ENCODE measurements at places on chromosomes 3 and 15.

- DNase-seq = no peak
Measured at GRCh38 chr3:193241716-193242115, 694 bp downstream of the PLAAT1 start.

GRCh38 chr3:52061121-52061910 is 4.9 kb upstream of the DUSP7 start:
- DNase-seq = no peak

GRCh38 chr3:62287392-62287927 is 85.9 kb downstream of the FEZF2 start:
- DNase-seq = no peak

DNA sequence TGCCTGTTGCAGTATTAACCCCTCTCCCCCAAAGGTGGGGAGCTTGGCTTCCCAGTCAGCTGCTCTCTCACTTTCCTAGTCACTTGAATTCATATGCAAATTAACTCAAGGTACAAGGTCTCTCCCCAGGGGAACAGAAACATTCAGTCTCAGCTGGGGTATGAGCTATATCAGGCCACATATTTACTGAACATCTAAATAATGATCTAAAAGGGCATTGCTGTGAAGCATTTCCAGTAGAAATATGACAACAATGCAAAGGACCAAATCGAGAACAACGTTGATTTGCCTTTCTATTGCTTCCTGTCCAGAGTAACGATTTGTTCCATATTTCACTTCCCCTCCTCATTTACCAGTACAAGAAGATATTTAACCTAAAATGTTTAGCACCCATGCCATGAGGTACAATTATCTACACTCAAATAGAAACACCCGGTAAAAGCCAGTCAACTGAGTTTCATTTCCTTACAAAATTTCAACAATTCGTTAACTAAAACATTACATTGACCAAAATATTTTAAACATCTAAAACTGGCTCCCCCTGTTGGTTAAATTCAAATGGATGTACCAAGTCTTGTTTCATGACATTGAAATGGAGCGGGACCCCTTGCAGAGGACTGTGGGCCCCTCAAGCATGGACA is 36.5 kb upstream of the KLHL6 start:
- DNase-seq = no peak

GRCh38 chr3:16809482-16809881 is 75.3 kb upstream of the PLCL2 start:
- no peak for DNase-seq

GRCh38 chr15:61756071-61756820 is 304.0 kb downstream of the VPS13C start:
- DNase-seq = no peak

- DNase-seq = no peak
Measured at GRCh38 chr15:78059110-78059839, 18.2 kb downstream of the TBC1D2B start.

DNA sequence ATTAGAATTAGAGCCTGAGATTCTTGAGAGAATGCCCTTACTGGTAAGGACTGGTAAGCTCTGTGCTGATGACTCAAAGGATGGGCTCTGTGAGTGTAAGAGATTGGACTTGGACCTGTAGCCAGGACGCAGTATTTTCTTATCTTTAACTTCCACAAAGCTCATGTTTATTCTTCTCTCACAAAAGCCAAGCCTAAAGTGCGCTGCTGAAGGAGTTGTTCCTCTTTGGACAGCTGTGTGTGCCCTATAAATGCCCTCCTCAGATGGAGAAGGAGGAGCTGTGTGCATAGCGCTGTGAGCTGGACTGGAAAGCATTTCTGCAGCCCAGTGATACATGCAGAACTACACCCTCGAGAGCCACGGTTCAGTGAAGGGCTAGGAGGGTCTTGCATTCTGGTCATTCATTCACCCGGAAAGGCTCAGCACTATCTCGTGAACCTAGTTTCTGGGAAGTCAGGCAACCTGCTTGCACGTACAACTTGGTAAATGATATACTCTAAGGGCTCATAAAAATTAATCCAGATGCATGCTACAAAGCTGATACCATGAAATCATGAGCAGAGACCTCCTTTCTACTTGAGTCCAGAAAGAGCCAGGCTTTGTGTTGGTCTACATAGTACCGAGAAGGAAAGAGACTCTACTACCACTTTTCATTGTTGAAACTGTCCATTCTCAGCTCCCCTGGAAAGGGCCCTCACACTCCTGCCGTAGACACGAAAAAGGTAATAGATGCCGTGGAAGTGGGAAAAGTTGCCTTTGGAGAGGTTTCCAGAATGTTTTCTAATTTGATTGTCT is 103.0 kb upstream of the TBL1XR1 start:
- no peak for DNase-seq

DNA sequence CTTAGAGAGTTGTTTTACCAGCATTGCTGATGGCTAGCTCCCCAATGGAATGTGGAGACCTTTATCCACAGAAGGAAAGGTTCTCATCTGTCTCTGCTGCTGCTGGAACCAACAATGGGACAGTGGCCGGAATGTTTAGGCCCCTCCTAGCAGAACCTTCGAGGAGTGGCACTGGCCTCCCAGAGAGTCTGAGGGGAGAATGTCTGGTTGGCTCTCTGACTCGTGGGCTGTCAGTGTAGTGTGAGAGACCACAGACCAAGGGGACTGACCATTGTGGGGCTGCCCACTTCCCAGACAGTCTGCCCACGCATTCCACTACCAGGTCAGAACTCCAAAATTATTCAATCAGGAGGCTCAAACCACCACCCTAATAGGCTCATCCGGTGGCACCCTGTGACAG is 5.1 kb downstream of the RASL12 start:
- no peak for DNase-seq

- DNase-seq = no peak
Measured at GRCh38 chr15:57519806-57520205, 71.9 kb upstream of the MYZAP start.

GRCh38 chr15:100707229-100707628 is 104.8 kb downstream of the ASB7 start:
- no peak for DNase-seq

GRCh38 chr3:102123590-102124190 is 274.4 kb downstream of the NFKBIZ start:
- no peak for DNase-seq

- DNase-seq = no peak
Measured at GRCh38 chr15:53378096-53378800, 381.2 kb downstream of the WDR72 start.

DNA sequence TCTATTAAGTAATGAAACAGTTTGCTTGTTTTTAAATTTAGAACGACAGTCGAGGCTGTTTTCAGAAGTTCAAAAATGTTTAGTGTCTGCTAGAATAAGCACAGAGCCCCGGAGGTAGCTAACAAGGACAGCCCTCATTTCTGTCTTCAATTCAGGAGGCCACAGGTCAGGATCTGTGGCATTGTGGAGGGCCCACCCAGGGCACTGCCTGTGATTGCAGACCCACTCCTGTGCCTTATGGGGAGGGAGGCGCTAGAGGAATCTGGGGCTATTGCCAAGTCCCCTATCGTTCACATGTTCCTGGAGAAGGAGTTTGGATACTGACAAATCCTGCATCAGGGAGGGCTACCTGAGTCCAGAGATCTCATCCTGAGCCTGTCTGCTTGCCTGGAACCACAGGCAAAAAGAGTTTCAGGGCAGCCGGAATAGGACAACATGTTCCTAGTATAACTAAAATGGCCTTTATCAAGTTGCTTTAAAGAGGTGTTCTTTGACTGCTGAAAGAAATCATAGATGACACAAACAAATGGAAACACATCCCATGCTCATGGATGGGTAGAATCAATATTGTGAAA is 141.5 kb upstream of the ROPN1 start:
- DNase-seq = no peak

DNA sequence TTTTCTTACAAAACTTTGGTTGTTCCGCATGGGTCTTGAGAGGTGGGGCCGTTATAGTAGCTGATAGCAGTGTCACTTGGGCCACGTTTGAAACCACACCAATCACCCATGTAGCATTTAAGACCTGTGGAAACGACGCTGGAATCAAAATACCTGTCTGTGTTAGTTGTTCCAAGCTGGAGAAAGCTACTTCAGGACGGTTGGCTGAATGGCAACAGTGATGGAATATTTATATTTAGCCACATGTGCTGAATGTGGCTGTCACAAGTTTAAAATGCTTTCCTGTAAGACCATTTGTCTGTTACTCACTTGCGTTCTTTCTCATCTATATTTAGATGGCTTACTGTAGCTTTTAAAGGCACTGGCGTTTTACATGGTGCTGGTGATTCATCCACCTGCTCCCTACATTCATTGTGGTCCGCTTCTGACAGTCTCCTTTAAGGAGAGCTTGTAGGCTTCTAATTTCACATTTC is 1.4 kb downstream of the DNAJA4 start:
- DNase-seq = no peak

- DNase-seq = peak; percentile 74
Measured at GRCh38 chr3:58585005-58585786, 8.0 kb upstream of the FAM107A start.

DNA sequence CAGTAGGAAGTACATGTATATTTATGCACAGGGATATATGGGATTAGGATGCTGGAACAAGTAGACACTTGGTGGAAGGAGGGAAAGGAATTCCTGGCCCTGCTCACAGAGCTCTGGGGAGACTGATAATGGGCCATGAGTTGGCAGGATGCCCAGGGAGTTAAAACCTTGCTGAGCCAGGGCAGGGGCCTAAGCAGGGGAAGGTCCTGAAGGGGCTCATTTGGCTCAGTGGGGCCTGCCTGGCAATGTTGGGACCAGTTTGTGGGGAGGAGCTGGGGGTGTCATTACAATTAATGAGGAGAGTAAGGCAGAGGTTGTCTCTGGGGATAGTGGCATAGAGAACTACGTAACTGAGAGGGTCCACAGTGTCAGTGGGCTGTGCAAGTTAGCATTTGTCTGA is 124.2 kb upstream of the ADPGK start:
- peak; percentile 5 for DNase-seq

All from substantia nigra (tissue), 51 donors.